HFF-Myc (cell line): ENCODE measurements at places on chromosomes 1 and 21.
A peak's percentile ranks its signal among the peaks of the same experiment; 100 is the strongest.

- no peak for DNase-seq
These were observed 35.3 kb downstream of the LDLRAD1 start for GRCh38 chr1:53982763-53983104.

DNA sequence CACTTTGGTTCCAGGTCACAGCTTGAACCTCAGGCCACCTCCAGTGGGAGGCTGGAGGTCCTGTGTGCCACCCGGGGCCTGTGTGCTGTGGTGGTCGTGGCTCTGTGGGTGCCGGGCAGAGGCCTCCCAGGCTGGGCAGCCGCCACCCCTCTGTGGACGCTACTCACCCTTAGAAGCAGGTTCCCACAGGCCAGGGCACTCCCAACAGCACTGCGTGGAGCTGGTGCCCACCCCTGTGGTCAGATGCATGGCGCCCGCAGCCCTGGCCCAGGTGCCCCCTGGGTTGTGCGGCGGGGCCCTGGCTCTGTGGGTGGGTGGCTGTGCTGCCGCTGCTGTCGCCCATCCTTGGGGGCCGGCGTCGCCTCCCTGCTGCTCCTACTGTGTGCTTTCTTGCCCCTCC, 39.7 kb downstream of the SKI start:
- DNase-seq = no peak

GRCh38 chr1:70146488-70146887, 58.9 kb downstream of the LRRC40 start:
- peak; percentile 3 for DNase-seq

DNA sequence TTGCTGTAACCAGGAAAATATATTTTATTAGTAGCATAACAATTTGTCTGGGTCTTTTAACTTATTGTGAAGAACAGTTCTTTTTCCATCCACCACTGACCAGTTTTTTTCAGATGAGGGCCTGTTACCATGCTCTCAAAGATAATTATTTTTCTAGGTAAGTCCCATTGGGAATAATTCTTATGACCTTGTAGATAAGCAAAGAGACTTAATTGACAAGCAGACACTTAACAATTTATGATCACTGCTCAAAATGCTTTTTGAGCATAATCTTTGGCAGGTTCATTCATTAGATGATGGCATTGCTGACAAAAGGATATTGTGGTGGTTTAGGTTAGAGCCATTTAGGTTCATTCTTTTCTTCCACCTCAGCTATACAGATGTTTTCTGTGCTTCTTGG, 6.6 kb downstream of the SNX27 start:
- no peak for DNase-seq

DNA sequence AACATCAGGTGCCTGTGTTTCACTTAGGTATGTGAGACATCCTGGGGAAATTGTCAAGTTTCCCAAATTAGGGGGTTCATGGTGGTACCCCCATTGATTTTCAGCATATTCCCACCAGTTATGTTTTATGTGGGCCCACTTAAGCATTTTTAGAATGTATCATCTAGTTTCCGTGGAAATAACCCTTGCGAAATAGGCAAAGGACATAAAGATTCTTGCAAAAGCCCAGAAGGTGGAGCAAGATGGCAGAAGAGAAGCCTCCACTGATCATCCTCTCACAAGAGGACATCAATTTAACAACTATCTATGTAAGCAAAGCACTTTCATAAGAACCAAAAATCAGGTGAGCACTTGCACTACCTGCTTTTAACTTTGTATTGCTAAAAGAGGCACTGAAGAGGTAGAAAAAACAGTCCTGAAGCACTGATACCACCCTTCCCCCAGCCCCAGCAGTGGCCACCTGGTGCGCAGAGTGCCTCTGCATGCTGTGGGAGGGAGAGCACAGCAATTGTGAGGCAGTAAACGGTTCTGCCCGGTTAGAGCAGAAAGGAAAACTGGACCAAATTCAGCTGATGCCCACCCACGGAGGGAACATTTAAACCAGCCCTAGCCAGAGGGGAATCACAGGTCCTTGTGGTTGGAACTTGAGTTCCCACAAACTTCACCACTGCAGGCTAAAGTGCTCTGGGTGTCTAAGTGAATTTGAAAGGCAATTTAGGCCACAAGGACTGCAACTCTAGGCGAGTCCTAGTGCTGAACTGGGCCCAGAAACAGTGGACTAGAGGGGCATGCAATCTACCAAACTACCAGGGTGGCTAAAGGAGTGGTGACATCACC, 23.2 kb downstream of the MCOLN2 start:
- DNase-seq = no peak

DNA sequence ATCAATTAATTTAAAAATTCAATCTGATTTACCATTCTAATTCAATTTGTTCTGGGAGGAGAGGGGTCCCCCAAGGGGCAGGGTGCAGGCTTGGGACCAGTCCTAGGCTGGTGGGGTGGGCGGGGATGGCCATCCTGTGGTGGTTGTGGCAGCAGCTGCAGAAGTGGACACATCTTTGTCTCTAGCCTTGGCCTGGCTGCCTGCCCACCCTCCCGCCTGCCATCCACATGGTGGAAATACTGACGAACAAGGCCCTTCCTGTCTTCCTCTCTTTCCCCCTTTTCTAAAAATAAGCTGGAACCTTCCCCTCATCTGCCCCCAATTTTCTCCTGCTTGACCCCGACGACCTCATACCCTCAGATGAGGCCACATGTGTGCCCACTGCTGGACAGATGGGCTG, 130.9 kb downstream of the FOXD2 start:
- DNase-seq = no peak

DNA sequence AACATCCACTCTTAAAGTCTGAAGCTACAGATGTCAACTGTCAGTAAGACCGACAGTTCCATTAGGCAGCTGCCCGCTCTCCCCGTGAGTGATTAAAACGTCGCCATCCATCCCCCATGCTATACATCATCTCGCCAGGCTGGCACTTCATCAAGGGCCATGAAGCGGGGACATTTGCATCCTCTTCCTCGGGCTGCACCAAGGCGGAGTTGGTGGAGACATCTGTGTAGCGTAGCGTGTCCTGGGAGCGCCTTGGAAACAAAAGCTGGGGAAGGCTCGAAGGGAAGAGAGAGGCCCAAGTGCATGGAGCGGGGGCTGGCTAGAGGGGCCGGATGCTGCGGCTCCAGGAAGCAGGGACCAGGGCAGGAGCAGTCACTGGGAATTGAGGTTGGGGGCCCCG, 250.1 kb downstream of the KAZN start:
- no peak for DNase-seq

- no peak for DNase-seq
These were observed 262.9 kb upstream of the SNX7 start for GRCh38 chr1:98398649-98399048.

GRCh38 chr1:203264052-203264501, 34.6 kb upstream of the CHIT1 start:
- DNase-seq = no peak

GRCh38 chr21:41000838-41001237, 153.9 kb upstream of the DSCAM start:
- DNase-seq = no peak

DNA sequence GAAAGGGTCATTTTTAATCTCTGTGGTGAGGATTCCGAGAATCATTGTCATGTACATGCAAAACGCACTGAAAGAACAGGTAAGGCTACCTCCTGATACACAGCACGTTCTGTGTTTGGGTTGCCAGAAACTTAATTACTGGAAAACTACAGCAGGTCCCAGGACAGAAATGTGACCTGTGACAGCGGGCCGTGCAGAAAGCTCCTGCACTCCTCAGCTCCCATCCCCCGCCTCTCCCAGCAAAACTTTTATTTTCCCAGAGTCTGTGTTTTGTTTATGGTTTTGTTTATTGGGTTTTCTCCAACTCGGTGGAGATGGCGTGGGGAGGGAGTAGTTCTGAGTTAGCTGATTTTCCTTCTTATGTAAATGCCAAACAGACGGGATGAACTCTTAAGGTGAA, 44.7 kb downstream of the SLC44A3 start:
- no peak for DNase-seq

DNA sequence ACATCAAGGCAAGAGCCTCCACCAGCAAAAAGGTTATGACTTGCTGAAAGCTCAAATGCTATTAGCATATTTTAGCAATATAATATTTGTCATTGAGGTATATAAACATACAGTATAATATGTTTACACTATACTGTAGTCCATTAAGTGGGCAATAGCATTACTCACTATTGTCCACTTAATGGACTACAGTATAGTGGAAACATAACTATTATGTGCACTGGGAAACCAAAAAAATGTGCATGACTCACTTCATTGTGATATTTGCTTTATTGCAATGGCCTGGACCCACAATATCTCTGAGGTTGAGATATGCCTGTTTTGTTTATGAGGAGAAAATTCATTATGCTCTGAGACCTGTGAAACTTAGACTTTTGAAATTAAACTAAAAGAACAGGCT, 300.0 kb downstream of the BARHL2 start:
- no peak for DNase-seq

DNA sequence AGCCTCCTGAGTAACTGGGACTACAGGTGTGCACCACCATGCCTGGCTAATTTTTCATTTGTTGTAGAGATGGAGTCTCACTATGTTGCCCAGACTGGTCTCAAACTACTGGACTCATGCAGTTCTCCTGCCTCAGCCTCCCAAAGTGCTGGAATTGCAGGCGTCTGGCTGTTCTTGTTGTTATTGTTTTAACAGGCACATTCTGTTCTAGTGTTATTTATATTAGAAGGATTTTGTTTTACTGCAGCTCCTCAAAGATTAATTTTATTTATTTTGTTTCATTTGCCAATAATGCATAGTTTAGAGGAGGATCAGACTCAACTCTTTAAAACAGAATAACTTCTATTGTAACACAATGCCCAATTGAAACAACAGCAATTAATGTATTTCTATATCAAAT, 35.5 kb downstream of the RGS2 start:
- DNase-seq = no peak

DNA sequence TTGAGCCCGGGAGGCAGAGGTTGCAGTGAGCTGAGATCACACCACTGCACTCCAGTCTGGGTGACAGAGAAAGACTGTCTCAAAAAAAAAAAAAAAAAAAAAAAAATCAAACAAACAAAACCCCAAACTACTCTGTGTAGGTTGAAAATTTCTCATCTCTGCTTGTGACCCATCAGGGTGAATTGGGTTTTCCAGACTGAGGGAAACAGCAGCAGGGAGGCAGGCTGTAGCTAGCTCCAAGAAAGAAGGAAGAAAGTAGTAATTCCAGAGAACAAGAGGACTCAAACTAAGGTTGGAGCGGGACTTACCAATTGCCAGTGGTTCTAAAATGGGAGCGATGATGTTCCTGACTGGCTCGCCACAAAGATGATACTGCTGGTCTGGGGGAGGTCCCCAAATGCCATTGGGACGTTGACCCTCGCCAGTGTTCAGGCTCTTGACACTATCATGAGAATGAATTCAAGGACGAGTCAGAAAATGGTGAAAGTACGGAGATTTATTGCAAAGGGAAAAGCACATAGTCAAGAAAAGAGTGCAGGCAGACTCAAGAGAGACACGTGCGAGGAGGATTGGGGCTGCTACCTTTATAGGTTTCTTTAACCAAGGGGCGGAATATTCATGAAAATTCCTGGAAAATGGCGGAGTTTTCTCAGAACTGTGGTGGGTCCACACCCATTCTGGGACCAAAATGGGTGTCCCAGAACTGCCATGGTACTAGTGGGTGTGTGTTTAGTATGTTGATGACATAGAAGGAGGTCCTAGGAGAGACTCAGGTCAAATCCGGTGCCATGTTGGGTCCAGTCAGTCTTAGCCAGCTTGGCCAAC, 13.4 kb downstream of the AADACL4 start:
- no peak for DNase-seq

- no peak for DNase-seq
These were observed 217.8 kb downstream of the DAB1 start for GRCh38 chr1:57206038-57206437.

GRCh38 chr1:166814611-166815010, 24.7 kb upstream of the POGK start:
- no peak for DNase-seq

DNA sequence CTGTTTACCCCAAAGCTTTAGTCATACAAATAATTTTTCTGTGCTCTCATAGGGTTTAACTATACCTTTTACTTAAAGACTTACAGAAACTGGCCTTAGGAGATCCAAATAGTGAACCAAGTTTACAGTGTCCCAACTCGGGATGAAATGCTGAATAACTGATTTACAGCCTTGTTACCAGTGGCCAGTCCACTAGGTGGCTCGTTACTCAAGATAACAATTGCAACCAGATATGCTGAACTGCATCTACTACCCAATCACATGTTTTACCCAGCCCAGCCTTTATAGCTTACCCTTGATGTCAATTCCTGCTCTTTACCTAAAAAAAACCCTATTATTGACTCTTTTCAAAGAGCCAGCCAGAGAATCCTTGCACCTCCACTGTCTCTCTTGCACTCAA, 1148.8 kb upstream of the ADGRL4 start:
- DNase-seq = no peak

DNA sequence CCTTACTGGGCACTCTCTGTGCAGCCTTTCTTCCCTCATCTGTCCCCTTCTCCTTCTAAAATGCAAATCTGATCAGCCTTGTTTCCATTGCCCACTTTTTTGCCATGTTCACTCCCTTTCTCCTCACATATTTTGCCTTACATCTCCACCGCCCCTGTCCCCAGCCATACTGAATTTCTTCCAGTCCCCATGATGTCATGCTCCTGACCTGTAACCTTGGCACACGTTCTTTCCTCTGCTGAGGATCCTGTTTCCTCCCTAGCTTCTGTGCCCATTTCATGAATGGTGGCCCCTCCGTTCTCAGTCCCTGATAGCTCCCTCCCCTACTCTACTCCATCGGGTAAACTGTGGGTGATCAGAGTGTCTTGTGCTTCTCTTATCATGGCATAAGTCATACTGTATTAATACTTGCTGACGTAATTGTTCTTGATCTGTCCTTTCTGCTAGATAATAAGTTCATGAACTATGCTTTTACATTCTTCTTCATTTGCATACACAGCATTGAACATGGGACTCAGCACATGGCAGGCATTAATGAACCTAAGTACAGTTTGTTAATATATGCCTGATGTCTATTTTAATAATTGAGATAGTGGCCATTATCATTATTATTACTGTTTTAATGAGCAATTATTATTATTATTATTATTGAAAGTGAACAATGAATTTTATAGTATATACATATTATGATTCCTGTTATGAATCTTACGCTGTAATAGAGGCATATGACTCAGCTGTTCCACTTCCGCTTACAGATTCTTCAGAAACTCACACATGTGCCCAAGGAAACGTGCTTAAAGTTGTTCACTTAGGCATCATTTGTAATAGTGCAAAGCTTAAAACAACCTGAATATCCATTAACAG, 28.5 kb downstream of the MAP3K21 start:
- no peak for DNase-seq

- no peak for DNase-seq
These were observed 28.6 kb upstream of the DISC1 start for GRCh38 chr1:231597971-231598370.

GRCh38 chr21:30430170-30430655, at the start of gene KRTAP13-4:
Gene KRTAP13-4, plus strand, starts transcription at chr21:30430220. Its CDS starts 56 bp downstream, at chr21:30430276.
- DNase-seq = no peak
